Epithelial cell of esophagus (primary cell): ENCODE measurements at places on chromosomes 3 and 15.
A peak's percentile ranks its signal among the peaks of the same experiment; 100 is the strongest.

DNA sequence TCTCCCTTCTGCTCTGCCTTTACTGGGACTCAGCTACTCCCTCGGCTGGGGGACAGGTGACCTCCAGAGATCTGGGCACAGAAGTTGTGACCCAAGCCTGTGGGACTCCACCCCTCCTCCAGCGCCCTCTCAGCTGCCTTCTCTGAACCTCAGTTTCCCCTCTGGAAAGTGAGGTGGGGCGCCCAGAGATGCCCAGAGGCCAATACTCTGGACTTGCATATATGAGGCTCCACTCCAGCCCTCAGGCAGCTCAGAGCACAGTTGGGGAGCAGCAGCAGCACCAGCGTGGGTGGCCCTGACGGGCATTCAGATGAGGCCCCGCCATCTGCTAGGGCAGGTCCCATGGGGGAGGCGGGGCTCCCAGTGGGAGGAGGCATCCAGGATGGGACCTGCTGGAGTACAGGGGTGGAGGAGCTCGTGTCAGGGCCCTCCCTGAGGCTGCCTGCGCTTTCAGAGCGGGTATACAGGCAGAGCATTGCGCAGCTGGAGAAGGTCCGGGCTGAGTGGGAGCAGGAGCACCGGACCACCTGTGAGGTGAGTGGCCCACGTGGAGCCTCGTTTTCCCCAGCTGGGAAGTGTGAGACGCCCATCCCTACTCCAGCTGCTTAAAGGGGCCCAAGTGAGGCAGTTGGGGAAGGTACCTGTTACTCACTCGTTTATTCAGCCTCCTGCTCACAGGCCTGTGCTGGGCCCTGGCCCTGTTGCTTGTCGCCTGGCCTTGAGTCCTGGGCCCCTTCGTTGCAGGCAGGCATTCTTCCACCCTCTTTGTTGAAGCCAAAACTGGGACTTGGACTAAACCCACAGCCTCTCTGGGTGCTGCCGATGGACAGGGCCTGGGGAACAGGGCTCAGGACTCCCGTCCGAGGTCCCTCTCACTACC lies 35.4 kb downstream of the PSTPIP1 start:
- no peak for DNase-seq

GRCh38 chr3:188207941-188208515 lies 54.1 kb downstream of the LPP start:
- DNase-seq = no peak

- DNase-seq = peak; percentile 66
Observed at GRCh38 chr15:75532413-75533250, 46.5 kb downstream of the PTPN9 start.

DNA sequence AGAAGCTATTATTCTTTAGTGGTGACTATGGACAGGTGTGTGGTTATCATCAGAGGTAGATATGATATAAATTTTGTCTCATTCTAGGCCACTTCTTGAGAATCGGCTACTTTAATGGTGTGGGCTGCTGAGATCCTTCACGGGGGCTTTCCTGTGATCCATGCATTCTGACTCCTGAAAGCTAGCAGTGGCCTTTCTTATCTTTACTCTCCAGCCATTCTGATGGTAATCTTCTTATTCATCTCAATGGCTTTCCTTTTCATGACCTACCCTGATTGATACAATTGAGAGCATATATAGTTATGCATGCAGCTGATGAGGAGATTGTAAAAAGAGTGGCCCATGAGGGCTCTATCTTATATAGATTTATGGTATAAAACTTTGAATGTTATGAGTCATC lies 78.3 kb upstream of the ZPLD1 start:
- no peak for DNase-seq

- DNase-seq = peak; percentile 77
Observed at GRCh38 chr3:23490459-23490858, 287.3 kb downstream of the UBE2E2 start.

DNA sequence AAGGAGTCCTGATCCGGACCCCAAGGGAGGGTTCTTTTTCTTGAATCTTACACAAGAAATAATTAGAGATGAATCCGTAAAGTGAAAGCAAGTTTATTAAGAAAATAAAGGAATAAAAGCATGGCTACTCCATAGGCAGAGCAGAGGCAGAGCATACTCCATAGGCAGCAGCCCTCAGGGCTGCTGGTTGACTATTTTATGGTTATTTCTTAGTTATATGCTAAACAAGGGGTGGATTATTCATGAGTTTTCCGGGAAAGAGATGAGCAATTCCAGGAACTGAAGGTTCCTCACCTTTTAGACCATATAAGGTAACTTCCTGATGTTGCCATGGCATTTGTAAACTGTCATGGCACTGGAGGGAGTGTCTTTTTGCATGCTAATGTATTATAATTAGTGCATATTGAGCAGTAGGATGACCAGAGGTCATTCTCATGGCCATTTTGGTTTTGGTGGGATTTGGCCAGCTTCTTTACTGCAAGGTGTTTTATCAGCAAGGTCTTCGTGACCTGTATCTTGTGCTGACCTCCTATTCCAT lies 42.2 kb downstream of the C3orf38 start:
- no peak for DNase-seq

DNA sequence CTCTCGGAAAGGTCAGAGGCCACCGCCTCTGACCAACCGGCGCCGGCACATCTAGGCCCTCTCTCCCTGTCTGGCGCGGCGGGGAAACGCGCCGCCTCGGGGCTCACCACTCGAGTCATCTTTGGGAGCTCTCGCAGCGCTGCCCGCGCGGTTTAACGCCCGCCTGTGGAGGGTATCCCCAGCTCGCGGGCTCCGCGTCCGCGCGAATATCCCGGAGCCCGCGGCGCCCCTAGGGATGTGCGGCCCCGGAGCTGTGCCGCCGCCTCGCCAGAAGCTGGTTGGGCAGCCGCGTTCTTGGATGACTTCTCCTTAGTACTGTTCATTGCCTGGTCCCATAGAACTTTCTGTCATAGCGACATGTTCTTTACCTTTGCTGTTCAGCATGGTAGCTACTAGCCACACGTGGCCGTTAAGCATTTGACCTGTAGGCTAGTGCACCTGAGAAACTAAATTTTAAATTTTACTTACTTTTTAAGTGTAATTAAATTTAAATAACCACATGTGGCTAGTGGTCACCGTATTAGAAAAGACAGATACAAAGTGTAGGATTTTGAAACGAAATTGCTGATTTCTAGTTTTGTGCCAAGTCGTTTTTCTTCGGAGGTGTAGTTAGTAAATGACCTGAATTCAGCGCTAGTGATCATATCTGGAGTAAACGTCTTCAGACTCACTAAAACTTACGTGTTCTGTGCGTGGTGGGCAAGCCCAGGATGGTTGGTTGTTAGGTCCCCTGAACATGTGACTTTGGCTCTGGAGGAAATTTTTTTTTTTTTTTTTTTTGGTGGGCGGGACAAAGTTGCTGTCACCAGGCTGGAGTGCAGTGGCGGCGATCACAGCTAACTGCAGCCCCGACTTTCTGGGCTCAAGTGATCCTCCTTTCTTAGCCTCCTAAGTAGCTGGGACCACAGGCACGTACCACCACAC lies 835 bp downstream of the ARIH2 start:
- DNase-seq = peak; percentile 49

GRCh38 chr15:85129881-85130280 lies 148.2 kb downstream of the PDE8A start:
- no peak for DNase-seq

DNA sequence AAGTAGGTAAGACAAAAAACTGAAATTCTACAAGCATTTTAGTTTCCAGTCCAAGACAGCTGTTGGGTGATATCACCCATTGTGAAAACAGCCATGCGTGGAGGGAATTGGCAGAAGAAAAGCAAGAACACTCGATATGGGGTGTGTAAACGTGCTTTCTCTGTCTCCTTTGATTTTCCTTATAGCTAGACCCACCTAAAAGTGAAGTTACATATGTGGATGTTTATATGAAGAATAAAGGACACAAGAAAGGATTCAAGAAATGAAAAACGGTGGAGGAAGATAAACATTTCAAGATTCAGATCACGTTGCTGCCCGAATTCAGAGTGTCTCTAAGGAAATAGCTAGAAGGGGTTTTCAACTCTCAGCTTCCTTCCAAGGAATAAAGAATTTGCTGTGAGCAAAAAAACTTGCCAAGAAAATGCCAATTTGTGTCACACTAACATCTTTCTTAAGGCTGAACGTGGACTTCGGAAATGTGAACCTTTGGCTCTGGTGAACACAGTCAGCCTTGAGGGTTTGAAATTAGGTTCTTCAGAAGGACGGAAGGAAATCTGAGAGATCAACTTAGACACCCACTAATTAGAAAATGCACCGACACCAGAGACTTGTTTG lies 269.0 kb upstream of the ADAMTS9 start:
- DNase-seq = no peak

- DNase-seq = peak; percentile 88
Observed at GRCh38 chr3:188954590-188955208, 217.1 kb upstream of the TPRG1 start.

DNA sequence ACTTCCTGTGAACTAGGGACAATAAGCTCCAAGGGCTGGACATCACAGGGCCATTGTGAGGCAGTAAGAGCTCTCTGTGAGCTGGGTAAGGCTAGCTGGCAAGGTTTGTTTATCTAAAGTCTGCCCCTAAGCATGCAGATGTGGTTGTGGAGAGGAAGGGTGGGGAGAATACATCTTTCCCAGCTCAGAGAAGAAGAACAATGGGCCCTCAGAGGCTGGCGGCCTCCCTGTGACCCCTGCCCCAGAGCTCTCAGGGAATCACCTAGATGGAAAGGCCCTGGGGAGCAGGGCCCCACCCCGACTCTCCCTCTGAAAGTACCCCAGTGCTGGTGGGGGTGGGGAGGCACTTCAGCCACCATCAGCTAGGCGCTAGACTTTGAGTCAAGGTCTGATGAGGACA lies 4.3 kb upstream of the AP3B2 start:
- no peak for DNase-seq

DNA sequence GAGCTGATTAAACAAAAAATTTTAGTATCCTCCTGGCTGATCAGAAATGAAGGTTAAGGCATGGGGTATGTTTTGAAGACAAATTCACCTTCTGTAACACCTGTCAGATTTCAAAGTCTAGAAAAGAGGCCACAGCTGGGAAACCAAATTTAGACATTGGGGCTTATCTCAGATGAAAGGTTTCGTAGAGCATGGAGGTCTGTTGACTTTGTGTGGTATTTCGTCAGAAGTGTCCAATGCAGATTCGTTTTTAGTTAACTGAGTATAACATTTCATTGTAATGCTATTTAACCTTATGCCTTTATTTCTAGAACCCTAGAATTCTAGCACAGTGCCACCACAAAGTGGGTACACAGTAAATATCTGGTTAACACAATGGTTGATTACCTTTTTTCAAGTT lies 61.7 kb downstream of the FNDC3B start:
- no peak for DNase-seq

- DNase-seq = no peak
Observed at GRCh38 chr3:168124291-168124690, 28.6 kb upstream of the GOLIM4 start.

DNA sequence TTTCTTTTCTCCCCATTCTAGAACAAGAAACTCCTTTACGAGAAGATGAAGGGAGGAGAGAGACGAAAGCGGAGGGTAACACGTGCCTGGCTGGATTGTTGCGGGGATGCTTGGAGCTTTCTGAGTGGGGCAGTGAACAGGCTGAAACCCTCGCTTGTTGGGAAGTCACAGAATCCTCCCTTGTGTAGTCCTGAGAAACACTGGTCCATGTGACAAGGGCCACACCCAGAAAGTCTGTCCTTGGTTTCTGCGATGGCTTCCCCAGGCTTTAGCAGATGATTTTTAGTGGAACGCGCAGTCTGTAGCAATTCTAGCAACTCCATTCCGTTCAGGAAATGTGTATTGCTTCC lies 26.1 kb upstream of the GREM1 start:
- DNase-seq = no peak

GRCh38 chr3:186417791-186418190 lies 55.8 kb upstream of the DGKG start:
- DNase-seq = peak; percentile 90

DNA sequence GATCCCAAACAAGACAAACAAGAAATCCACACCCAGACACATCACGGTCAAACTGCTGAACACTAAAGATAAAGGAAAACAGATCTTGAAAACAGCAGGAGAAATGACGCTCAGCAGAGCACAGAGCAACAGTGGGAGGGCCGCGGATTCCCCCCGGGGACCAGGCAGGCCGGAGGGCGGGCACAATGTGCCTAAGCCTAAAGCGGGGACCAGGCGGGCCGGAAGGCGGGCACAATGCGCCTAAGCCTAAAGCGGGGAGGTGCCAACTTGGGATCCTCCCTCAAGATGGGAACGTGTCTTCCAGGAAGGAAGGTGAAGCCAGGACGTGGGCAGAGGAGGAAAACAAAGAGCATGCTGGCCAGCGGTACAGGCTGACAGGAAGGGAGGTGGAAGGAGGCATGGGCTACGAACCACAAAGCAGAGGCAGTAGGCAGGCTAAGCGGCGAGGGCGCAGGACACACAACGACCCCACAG lies 31.1 kb downstream of the CYFIP1 start:
- DNase-seq = peak; percentile 60

DNA sequence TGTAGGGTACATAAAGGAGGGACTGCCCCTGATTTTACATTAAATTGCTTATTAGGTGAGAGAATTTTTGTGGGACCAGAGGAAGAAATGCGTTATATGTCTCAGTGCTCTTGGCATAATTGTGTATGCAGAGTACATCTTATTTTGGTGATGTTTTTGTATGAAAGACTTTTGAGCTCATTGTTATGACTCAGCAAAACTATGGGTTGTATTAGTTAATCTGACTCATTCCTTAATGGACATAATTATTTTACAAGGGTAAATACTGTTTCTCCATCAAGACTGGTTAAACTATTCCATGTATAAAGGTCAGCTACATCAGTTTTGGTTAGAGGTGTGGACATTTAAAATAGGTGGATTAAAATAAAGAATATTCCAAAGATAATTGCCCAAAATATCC lies 156.8 kb downstream of the ALCAM start:
- peak; percentile 47 for DNase-seq

DNA sequence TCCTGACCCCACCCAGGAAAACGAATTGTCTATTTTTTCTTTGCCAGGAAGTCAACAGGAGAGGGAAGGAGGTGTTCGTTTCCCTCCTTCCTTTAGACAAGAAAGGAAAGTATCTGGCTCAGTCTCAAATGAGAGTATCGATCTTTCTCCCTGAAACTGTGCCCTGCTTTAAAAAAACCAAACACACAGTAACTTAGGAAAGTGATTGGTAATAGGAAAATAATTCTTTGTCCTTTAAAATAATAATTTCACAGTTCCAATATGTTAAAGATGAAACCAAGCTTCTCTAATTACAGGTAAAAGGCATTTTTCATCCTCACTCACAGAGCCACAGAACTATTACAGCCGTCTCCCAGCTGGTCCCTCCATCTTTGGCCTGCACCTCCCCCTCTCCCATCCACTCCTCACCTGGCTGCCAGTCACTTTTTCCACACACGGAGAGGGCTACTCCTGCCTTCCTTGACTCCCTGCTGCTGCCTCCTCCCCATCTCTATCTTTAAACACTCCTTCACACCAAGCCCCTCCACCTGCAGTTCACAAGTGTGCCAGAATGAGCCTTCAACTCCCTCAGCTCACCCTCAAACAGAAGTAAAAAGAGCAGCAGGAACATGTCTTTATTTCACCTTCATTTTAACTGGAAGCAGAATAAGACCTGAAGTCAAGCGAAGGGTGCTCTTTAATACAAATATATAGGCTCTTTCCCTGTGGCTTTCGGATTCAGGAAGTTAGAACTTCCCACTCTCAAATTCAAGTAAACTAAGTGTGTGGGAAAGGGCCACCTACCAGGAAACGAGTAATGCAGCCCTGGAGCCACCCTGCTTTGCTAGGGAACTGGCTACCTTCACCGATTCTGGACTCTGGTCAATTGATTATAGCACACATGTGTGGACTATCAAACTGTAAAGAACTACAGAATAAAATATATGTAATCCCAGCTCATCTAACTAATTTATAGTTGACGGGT lies 116.4 kb downstream of the SENP2 start:
- DNase-seq = no peak

GRCh38 chr3:107465064-107465631 lies 57.6 kb upstream of the BBX start:
- DNase-seq = no peak

- no peak for DNase-seq
Observed at GRCh38 chr15:90307661-90308060, 42.2 kb downstream of the NGRN start.
